Dorsolateral prefrontal cortex (tissue), 122 donors: ENCODE measurements at places on chromosomes 2 and 18.
A peak's percentile ranks its signal among the peaks of the same experiment; 100 is the strongest.

DNA sequence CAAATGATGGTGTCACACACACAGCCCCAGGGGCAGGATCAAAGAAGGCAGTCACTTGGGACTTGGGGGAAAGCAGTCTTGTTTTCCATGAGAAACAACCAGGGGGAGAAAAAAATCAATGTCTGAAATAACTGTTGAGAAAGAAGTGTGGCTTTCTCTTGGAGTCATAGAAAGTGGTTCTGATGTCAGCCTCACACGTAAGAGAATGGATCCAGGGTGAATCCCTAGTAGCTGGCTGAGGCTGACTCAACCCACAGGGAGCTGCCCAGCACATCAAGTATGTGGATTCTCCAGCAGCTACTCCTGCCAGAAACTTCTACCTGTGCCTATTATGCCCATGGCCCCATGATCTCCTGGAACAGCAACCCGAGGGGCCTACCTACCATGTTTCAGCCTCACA is 33.6 kb upstream of the ZBTB7C start:
- DNase-seq: no peak

DNA sequence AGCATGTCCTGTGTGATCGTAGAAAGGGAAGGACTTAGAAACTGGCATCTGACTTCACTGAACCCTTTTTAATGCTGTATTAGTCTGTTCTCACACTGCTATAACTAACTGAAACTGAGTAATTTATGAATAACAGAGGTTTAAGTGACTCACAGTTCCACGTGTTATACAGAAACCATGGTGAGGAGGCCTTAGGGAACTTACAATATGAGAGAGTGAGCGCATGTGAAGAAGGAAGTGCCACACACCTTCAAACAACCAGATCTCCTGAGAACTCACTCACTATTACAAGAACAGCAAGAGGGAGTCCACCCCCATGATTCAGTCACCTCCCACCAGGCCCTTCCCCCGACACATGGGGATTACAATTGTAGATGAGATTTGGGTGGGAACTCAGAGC is 811.3 kb downstream of the CPS1 start:
- no peak for DNase-seq

GRCh38 chr2:233354971-233355574 is 779 bp downstream of the DGKD start:
- peak; percentile 84 for DNase-seq

GRCh38 chr2:203826704-203827103 is 40.9 kb upstream of the CTLA4 start:
- DNase-seq: no peak

GRCh38 chr18:29156531-29156930 is 979.6 kb upstream of the CDH2 start:
- no peak for DNase-seq

DNA sequence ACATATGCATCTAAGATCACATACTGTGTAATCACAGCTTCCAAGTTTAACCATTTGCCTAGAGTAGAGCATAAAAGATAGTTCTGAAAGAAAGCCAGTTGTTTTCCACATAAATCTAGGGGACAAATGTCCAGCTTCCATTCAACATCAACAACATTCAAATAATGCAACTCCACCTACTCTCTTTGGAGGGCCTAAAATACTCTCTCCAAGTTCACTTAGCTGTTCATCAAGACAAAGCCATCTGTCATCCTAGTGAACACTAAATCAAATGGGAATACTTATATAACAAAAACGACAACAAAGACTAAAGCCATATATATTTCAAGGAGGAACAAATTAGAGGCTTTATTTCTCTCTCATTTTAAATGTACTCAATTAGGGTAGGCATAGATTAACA is 221.5 kb upstream of the CDH2 start:
- no peak for DNase-seq

DNA sequence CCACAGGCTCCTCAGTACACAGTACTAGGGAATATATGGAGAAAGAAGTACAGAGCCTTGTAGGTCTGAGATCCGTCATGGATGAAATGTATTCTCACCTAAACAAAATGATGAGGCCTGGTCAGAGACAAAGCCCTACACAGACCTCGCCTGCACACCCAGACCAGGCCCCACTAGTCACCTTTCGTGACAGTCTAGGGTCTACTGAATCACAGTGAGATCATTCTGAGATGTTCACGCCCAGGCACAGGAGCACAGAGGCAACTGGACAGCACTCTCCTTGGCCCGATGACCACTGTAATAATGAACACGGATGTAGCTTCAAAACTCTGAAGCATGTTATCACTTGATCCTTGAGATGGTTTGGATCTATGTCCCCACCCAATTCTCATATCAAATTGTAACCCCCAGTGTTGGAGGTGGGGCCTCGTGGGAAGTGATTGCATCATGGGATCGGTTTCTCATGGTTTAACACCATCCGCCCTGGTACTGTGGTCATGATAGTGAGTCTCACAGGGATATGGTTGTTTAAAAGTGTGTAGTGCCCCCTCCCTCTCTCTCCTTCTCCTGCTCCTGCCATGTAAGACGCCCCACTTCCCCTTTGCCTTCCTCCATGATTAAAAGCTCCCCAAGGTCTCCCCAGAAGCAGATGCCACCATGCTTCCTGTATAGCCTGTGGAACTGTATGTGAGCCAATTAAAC is 15.1 kb downstream of the DOCK10 start:
- DNase-seq: no peak
